ENCODE measurements at places on chromosomes 1 and 21.

GRCh38 chr1:36297062-36297461 lies 9.1 kb upstream of the SH3D21 start:
- no peak for DNase-seq

DNA sequence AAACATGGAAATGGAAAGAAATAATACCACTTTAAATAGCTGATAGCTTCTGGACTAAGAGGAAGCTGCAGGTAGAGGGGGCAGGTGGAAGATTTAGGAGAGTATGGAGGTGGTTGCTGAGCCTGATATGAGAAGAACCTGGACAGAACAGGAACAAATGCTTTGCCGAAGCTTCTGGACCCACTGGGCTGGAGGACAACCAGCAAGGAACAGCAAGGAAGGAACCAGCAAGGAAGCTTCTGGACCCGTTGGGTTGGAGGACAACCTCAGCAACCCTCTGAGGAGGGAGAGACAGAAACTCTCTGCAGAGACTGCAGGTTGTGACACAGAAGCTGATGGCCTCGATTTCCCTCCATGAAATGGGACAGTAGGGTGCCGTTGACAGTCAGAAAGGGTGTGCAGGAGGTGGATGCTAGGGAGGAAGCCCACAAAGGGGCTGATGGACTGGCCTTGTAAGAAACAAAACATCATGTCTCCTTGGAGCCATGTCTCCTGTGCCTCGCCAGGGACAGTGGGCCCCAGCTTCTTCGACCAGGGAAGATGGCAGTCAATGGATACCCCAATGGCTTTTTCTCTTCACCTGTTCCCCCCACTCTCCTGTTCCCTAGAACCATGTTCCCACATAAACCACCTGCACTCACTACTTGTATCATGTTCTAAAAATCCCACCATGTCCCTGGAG lies 8.3 kb upstream of the WNT3A start:
- DNase-seq = no peak

DNA sequence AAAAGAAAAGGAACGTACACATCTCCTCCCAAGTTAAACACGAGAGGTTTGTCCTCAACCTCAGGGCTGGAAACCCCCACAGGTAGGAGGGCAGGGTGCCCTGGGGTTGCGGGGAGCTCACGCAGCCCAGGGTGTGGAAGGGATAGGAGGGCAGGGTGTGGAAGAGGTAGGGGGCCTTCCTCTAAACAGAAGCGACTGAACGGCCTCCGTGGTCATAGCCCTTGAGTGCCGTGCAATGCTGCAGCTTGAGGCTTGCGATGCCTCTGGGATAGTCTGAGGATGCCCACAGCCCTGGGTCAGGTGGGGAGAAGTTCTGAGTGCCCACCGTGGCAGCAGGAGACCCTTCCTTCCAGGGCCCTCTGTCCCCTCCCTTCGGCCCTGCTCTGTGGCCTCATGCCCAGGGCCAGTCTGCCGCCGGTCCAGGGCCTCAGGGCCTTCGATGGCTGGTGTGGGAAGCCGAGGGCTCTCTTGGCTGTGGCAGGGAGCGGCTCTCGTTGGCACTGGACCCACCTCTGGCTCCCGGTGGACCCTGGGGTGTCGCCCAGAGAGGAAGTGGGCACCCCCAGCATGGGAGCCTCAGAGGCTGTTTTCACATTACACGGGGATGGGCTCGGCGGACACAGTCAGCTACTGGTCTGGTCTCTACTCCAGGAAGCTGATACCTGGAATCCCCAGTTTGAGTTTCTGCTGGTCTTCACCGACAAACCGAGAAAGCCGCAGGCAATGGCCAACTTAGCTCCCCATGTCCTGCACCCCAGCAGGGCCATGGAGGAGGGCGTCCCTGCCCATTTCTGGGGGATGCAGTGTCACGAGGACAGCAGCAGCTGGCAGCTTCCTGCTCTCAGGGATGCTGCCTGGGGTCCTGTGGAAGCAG lies 6.4 kb upstream of the CDK11B start:
- no peak for DNase-seq

DNA sequence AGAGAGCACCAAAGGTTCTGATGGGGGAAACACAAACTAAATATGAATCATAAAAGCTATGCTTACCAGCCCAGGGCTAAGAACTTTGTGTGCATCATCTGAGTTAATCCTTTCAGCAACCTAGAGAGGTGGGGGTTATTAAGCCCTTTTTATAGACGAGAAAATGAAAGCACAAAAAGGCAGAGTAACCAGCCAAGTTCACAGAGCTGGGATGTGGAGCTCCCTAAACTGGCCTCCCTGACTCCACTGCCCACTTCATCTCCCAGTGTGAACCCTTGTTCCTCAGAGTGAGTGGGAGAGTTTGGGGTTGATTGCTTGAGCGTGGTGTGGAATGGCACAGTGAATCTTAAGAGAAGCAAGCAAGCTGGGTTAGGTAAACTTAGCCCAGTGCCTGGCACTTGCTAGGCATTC lies 10.8 kb upstream of the BCAR3 start:
- DNase-seq = no peak

GRCh38 chr1:99786751-99787501 lies 20.5 kb upstream of the FRRS1 start:
- DNase-seq = no peak

GRCh38 chr1:44050261-44050660 lies 19.0 kb upstream of the SLC6A9 start:
- DNase-seq = no peak

DNA sequence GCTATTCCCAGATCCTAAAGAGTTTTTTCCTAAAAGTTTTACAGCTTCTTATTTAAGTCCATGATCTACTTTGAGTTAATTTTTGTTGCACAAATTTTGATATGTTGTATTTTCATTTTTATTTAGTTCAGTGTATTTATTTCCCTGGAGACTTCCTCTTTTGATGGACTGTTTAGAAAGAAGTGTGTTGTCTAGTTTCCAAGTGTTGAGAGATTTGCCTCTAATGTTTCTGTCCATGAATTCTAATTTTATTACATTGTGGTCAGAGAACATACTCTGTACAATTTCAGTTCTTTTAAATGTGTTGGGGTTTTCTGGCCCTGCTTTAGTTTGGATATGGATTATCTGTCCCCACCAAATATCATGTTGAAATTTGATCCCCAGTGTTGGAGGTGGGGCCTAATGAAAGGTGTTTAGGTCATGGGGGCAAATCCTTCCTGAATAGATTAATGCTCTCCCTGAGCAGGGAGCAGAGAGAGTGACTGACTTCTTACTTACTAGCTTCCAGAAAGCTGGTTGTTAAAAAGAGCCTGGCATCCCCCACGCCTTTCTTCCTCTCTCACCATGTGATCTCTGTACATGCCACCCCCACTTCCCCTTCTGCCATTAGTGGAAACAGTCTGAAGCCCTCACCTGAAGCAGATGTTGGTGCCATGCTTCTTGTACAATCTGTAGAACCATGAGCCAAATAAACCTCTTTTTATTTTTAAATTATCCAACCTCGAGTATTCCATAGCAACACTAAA lies 4.6 kb downstream of the CHD1L start:
- DNase-seq = no peak

GRCh38 chr1:32767156-32767555 lies 50.0 kb downstream of the YARS1 start:
- DNase-seq = no peak

- no peak for DNase-seq
Observed at GRCh38 chr1:42142894-42143675, 10.1 kb upstream of the GUCA2B start.

GRCh38 chr1:23792151-23792945 lies 1.4 kb downstream of the LYPLA2 start:
- no peak for DNase-seq

GRCh38 chr1:176379626-176380339 lies 83.2 kb upstream of the PAPPA2 start:
- no peak for DNase-seq

DNA sequence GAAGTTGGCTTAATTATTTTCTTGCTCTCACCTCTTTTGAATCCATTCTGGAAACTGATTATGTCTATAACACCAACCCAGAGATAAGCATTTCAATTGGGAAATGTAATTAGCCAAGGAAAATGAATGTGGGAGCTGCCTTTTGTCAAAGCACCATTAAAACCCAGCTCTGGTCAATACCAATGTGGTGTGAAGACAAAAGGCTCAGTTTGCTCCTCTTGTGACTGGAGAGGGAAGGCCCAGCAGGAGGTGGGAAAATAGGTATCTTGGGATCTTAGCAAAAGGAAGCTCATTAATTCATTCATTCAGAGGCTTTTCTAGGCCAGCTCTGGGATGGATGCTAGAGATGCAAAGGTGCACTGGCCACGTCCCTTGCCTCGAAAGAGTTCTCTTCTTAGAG lies 75.0 kb upstream of the SELENON start:
- DNase-seq = no peak

DNA sequence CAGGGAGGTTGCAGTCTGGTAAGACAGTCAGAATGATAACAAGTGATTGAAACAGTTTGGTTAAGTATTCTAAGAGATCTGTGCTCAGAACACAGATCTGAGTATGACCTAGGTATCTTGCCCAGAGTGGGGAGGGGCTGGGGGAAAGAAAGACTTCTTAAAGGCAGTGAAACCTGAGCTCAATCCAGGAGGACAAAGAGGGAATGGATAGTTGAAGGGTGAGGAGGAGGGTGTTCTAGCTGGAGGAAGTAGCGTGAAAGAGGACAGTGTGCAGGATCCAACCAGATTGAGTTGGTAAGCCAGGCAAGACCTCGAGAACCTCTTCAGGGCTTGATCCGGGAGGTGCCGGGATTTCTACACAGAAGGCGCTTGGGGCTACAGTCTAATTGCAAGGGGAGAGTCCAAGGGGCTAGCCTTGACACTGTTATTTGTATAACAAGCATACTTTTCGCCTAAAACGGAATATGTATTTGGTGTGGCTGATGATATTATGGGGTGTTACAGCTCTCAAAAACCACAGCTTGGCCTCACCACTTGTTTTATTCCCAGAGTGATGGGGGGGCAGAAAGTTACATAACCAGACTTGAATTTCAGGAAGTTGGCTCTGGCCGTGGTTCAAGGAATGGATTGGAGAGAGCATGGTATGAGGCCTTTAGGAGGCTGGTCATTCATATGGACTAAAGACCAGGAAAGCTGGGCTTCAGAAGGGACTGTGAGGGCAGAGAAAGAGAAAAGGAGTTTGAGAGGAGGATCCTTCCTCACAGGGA lies 19.1 kb downstream of the RCSD1 start:
- no peak for DNase-seq

GRCh38 chr1:195851016-195851601 lies 757.1 kb downstream of the KCNT2 start:
- DNase-seq = no peak

- no peak for DNase-seq
Observed at GRCh38 chr1:185155600-185156287, 1.0 kb downstream of the TRMT1L start.

DNA sequence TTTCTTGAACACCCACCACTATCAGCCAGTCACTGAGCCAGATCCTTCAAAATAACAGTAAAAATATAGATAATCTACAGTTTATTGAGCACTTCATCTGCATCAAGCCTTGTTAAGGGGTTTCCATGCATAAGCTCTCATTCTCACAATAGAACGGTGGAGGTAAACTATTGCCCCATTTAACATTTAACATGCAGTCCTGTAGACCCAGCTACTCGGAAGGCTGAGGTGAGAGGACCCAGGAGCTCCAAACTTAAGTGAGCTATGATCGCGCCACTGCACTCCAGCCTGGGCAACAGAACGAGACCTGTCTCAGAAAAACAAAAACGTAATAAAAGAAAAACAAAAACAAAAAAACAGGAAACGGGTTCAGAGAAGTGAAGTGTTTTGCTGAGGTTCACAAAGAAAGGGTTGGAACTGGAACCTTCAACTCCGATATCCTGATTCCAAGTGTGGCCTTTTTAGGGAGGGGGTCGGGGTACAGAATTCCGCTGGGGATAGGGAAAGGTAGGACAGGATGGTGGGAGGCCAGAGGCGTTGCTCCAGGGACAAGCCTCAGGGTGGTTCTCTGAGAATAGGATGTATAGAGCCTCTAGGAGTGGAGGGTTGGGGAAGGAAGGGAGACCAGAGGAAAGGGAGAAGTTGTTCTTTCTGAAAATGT lies 11.6 kb upstream of the SESN2 start:
- no peak for DNase-seq

DNA sequence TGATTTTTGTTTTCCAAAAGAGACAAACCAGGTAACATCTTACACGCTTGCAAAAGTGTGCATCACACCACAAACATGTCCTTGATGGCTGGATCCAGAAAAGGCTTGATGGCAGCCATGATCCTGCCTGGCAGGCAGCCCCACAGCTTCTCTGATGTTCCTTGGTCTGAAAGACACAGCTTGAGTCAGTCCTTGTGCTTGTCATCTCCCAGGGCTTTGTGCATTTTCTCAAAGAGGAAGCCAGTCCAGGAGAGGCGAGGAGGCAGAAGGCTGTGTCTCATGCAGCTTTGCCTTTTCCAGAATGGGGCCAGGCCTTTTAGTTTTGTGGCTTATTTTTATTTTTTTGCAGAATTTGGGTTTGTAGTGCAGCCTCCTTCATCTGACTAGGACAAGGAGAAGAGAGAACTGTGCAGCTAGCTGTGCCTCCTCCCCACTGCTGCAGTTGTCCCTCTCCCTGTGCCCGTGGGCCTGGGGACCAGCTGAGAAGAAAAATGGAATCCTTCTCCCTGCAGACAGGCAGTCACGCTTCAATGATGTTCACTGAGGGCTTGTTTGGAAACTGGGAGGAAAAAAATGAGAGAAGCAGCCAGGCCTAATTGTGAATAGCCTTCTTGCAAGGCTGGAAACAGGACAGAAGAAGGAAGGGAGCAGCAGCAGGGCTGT lies 7.4 kb downstream of the FNDC5 start:
- DNase-seq = no peak

GRCh38 chr21:24023402-24023801 lies 1583.9 kb downstream of the MRPL39 start:
- DNase-seq = no peak

DNA sequence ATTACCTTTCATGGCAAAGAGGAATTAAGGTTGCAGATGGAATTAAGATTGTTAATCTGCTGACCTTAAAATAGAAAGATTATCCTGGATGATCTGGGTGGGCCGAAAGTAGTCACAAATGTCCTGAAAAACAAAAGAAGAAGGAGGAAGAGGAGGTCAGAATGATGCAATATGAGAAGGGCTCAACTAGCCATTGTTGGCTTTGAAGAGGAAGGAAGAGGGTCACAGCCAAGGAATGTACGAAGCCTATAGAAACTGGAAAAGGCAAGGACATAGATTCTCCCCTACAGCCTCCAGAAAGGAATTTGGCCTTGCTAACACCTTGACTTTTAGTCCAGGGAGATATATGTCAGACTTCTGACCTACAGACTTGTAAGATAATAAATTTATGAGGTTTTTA lies 39.4 kb upstream of the FMOD start:
- DNase-seq = no peak

GRCh38 chr1:18766328-18766727 lies 93.1 kb downstream of the TAS1R2 start:
- DNase-seq = no peak

DNA sequence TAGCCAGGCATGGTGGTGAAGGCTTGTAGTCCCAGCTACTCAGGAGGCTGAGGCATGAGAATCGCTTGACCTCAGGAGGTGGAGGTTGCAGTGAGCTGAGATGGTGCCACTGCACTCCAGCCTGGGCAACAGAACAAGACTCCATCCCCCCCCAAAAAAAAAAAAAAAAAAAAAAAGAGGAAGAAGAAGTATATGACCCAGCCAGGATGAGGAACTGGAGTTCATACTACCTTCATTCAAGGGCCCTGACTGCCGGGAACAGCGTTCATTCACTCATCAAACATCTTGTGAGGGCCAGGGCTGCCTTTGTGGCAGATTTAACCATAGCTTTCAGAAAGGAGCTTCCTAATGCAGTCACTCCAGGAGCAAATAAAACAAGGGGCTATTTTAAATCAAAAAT lies 127.6 kb downstream of the MRPS6 start:
- DNase-seq = no peak

GRCh38 chr1:67687649-67688048 lies 2.6 kb downstream of the GADD45A start:
- no peak for DNase-seq
